ENCODE measurements at places on chromosomes 6 and 20. TPM values are rescaled to one million over a fixed set of nuclear protein-coding genes. Genes with fewer than 3 reads are reported as not detected.

Gene EPHA7
- under 0.01 TPM for polyA plus RNA-seq

Gene ENPP1
- polyA plus RNA-seq: 4.5 TPM

Gene TFEB
- polyA plus RNA-seq: 47.2 TPM

Gene LIN28B
- 0.09 TPM for polyA plus RNA-seq

Gene TSPO2
- not detected for polyA plus RNA-seq

Data from adrenal gland (tissue), 19 donors.